NCI-H1417 treated with DMSO at 0.1 percent for 48 hours (cell line): ENCODE measurements at places on chromosomes 5 and 9.

- no peak for DNase-seq
These were observed 114.5 kb upstream of the LMX1B start for GRCh38 chr9:126499005-126499910.

DNA sequence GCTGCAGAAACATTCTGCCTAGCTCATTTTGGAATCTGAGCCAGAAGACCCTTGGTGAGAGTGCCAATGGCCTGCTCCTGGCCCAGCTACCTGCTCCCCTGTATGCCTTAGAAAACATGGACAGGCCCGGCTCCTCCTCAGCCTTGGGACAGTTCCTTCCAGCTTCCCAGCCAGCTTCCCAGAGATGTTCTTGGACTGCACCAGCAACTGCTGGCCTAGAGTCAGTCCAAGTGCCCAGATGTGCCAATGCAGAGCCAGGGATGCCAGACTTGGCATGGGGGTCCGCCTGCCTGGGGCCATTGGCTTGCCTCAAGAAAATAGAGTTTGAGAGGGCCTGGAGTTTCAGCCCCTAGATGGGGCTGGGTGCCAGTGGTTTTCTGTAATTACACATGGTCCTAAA is 142.2 kb upstream of the TRIM32 start:
- DNase-seq, result no peak

GRCh38 chr9:35481347-35481975 is 8.4 kb upstream of the RUSC2 start:
- no peak for DNase-seq

- DNase-seq, result no peak
These were observed 278.4 kb downstream of the NSG2 start for GRCh38 chr5:174323878-174324281.
